ENCODE measurements at places on chromosomes 6 and 20. TPM values are rescaled to one million over a fixed set of nuclear protein-coding genes. Genes with fewer than 3 reads are reported as not detected.

The C20orf96 gene
- 1.1 TPM for polyA plus RNA-seq

The SMLR1 gene
- not detected for polyA plus RNA-seq

The TFAP2B gene
- not detected for polyA plus RNA-seq

The MAFB gene
- not detected for polyA plus RNA-seq

The SLX4IP gene
- polyA plus RNA-seq, result 2.0 TPM

The PSORS1C1 gene
- polyA plus RNA-seq, result 0.94 TPM

The ZKSCAN3 gene
- polyA plus RNA-seq, result 1.9 TPM

The SNAI1 gene
- 0.63 TPM for polyA plus RNA-seq

The CEBPB gene
- polyA plus RNA-seq, result 18.7 TPM

The THBS2 gene
- polyA plus RNA-seq, result 0.08 TPM

The HCRTR2 gene
- not detected for polyA plus RNA-seq
